CD4-positive, alpha-beta T cell treated with Interleukin-17A for 4 hours (primary cell): ENCODE measurements at places on chromosomes 2 and 18.

DNA sequence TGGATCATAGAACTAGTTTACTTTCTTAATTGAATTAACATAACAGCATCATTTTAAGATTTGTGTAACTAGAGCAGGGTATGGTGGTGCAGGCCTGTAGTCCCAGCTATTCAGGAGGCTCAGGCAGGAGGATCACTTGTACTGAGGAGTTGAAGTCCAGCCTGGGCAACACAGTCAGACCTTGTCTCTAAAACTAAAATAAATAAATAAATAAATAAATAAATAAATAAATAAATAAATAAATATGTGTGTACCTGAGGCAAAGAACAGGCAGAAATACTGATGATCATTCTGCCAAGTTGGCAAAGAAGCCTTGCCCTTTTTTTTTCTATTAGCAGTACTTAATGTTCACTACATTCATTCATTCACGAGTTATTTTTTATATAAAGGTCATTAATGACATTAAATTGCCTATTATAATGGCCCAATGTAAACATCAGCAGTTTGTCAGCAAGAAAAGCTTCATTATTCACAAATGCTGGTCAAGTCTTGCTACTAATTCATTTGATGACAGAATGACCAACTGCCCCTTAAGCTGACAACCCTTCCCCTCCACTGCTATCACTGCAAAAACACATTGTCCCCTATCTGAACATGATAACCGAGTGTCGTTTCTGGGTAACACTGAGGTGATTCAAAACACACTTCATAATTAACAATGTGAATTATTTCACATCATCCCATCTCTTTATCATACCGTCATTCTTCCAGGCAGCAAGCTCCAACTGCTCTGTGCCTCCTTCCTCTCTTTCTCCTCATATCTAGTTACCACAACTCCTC is 39.0 kb downstream of the ARL5A start:
- no peak for DNase-seq

DNA sequence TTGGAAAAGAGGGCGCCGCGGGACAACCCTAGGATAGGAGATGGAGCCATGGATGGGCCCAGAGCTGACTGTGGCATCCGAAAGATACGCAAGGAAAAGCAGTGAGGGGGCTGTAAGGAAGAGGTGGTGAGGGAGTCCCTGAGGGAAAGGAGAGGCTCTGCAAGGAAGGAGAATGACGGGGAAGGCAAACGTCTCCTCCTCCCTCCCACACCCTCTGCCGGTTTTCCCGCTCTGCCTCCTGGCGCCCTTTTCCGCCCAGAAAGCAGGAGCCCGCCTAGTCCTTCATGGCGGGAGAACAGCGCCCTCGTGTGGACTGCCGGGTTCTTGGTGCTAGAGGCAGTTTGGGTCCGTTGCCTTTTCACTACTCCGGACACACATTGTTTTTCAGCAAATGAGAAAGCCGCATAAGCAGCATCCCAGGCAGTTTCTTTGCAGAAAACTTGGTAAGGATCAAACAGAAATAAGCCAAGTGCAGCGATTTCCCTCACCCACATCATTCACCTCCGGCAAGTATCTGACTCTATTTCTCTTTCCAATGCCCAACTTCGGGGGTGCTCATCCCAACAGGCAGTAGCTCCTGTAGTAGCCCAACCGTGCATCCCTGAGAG is 200.4 kb downstream of the INO80D start:
- DNase-seq: peak; percentile 61

GRCh38 chr2:29749843-29750242 is 171.5 kb downstream of the ALK start:
- DNase-seq: no peak

- DNase-seq: no peak
Observed at GRCh38 chr2:3823748-3824147, 120.4 kb downstream of the DCDC2C start.

DNA sequence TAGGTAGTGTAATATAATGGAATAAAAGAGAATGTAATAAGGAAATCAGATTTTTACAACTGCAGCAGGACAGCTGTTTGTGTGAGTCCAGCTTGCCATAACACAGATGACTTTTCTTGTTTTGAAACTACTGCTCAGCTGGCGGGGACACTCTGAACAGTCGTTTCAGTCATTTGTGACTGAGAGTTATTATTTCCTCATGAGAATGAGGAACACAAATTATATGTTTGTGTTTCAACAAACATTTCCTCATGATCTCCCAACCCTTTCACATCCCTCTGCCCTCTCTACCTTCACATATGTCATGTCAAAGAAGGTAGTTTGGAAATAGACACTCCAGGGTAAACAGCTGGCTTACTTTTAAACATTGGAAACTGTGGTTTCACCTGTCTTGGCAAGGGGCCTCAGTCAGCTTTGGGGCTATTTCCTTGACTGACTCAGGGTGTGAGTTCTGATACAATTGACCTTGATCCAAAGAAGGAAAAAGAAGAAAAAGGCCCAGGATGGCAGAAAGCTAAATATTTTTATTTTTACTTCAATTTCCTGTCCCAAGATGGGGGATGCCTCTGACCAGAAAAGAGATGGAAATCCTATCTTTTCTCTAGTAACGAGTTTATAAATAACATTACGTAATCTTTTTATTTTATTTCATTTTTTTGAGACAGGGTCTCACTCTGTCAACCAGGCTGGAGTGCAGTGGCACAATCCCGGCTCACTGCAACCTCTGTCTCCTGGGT is 593 bp downstream of the SP140L start:
- DNase-seq: peak; percentile 24

DNA sequence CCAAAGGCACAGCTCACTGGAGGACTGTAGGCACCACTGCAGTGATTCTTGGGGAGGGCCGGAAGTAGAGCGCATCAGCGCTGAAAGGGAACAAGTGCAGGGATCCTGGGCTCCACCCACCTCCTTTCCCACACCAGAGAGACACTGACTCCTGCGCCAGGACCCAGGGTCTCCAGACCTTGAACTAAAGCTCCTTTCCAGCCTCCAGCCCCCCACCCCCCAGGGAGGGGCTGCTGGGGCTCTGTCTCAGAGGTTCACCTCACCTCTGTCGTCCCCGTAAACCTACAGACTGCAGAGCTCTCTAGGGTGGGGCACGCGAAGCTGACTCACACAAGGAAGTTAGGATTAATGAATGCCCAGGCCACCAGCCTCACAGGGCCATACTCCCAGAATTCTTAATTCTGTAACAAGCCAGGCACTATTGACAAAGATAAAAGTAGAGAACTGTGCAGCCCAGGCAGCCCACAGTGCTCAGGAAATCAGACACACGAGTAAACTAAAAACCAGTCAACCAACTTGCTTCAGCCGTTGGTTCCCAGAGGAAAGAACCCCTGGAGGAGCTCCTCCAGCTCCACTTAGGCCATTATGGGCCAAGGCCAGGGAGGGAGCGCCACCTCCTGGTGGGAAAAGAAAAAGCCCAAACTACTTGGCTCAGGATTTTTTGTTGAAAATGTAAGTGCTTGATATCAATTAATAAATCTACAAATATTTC is 45.1 kb upstream of the ACAA2 start:
- peak; percentile 70 for DNase-seq

DNA sequence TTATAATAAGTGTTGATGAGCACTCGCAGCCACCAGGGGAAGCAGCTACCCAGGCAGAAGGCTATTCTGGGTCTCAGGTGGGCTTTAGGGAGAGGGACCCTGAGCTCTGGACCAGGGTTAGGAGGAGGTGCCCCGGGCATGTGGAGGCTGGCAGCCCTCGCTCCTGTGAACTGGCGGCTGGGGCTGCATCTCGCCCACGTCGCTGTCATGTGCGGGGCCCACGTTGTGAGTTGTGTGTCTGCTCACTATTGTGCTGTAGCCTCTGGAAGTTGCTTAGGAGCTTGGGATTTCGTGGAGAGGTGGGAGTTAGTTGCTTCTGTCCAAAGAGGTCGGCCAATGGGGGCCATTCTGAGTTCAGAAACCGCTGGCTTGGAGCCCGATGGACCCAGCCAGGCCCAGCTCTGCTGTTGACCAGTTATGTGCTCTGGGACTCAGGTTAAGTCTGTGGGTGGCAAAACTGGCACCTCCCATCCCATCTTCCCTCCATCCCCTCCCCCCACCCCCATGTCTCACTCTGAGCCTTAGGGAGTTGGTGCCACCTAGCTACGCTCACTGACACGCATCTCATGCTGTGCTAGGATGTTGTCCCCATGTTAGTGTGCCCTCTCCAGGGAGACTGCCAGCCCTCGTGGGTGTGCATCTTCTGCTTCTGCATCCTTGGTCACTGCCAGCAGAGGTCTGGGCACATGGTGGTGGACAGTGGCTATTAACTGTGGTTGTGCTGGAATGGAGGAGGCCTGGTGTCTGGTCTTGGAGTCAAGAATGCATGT is 18.5 kb downstream of the RRM2 start:
- DNase-seq: no peak

DNA sequence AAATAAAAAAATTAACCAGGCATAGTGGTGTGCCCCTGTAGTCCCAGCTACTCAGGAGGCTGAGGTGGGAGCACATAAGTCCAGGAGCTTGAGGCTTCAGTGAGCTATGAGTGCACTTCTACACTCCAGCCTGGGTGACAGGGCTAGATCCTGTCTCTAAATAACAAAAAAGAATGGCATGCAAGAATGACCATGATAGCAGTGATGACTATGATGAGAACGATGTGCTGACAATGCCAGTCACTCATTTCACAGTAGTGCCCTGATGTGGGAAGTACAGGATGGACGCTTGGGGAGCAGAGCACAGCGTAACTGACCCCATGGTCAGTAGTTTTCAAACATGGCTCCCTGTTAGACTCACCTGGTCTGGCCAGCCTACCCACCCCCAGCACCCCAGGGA is 139.1 kb downstream of the VAPA start:
- no peak for DNase-seq

- no peak for DNase-seq
Observed at GRCh38 chr2:171407030-171407675, 26.6 kb downstream of the METTL8 start.

DNA sequence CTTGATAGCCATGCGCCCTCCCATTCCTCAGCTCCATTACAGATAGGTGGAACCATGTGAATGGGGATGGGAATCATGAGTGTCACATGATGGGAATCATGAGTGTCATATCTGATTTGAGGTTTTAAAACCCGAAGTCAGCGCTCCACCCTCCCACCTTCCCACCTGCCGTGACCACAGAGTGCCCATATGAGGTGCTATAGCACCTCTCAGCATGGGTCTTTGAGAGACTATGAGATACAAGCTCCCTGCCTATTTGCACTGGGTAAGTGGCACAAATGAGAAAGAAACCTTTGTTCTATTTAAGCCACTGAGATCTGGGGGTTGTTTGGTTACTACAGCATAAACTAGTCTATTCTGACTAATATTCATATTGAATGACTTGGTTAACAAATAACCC is 78.5 kb upstream of the PTPRM start:
- DNase-seq: no peak

GRCh38 chr2:94960751-94961150 is 64.8 kb upstream of the MAL start:
- DNase-seq: no peak

DNA sequence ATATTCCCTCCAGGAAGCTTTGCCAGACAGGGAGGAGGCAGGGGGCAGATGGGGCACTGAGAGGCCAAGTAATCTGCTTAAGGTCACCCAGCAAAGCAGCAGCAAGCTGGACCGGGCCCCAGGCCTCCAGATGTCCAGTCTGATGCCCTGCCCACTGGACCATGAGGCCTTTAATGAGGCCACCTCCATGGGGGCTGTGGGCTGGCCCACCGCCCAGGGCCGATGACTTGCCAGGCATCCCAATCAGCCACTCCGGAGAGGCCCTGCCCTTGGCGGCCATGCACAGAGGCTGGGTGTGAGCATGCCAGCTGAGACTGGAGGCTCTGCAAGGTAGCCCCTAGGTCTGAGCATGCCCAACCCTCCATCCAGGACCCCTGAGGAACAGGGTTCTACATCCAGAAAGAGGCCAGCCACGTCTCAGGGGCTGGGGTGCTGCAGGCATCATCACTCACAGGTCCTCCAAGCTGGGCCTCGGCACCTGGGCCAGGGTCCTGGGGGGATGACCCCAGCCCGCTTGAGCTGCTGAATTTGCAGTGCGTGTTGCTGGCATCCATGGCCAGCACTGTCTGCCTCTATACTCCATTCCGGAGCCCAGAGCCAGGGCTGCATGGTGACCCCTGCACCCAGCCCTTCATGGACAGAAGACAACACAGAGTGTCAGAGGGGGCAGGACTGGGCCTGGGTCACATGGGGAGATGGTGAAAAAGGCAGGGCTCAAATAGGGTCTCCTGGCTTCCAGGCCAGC is 164.2 kb downstream of the INHBB start:
- DNase-seq: no peak

GRCh38 chr18:21853016-21853415 is 112.4 kb downstream of the MIB1 start:
- DNase-seq: no peak

- DNase-seq: no peak
Observed at GRCh38 chr2:8144131-8144631, 537.7 kb upstream of the ID2 start.

DNA sequence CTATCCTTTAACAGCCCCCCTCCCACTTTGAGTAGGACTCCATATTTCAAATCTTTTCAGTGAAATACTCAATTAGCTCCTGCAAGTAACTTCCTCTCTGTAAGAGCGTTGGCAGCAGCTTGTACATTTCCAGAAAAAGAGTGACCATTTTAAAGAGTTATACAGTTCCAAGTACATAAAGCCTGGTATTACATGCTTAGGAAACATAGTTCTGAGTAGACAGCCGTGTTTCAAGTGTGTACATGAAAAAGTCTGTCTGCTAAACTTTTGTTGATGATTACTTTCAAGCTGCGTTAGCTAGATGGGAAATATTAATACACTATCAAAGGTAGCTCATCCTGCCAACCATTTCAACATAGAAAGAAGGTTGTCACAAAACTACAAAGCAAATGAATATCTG is 112.8 kb downstream of the ZNF521 start:
- DNase-seq: no peak

DNA sequence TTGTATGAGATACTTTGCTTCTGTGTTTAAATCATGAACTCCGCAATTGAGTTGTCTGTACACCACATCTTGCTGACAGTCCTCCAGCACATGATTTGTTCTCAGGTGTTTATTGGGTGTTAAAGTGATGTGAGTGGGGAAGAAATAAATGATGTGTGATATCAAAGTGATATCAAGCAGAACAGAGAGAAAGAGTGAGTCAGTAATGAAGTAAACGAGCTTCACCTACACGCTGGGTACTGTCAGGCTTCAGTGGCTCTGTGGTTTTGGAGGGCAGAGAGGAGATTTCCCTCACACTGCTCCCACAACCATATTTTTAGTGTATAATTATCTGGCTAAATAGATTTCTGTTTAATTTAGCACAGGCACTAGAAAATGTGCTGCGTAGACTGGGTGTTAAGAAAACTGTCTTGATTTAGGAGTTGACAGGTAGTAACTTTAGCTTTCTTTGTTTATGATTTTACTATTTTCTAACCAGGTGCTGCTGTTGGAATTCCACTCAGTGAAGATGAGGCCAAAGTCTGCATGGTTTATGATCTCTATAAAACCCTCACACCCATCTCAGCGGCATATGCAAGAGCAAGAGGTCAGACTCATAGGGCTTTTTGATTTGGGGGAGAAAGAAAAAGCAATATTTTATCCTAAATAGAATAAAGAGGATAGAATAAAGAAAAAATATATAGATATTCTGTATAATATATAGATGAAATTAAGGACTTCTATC is 21.2 kb downstream of the ATIC start:
- DNase-seq: no peak
